ENCODE measurements at places on chromosomes 11 and 22. TPM values are rescaled to one million over a fixed set of nuclear protein-coding genes. Genes with fewer than 3 reads are reported as not detected.

The MIOX gene
- 455 TPM for polyA plus RNA-seq

The CPSF7 gene
- polyA plus RNA-seq = 28.4 TPM

The HEPHL1 gene
- polyA plus RNA-seq = not detected

The UNC93B1 gene
- polyA plus RNA-seq = 21.3 TPM

The TMEM179B gene
- polyA plus RNA-seq = 105 TPM

DNA sequence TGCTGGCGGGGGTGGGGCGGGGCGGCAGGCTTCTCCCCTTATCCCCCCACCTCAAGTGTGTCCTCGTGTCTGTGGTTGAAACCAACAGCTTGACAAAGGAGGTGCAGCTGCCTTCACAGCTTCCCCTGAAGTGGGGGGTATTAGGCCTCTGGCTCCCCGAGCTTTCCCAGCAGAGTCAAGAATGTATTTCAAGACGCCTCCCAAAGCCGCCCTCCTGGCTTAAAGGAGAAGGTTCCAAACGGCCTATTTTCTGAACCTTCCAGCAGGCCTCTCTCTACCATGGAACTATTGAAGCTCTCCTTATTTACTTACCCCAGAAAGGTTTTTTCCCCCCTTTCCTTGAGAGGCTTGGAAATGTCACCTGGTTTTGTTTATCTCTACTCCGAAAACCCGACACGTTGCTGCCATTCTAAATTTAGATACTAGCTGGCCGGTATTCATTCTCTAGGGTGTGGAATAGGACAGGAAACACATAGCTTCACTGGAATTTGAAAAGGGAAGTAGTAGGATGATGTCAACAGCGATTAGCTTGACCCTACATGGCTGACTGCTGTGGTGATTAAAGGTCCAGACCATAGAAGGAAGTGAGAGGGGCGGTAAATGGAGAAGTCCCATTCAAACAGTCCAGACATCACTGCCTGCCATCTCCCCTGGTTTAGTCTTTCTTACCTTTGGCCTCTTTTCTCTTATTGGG is 671 bp upstream of the PICALM start:
- DNase-seq = no peak

- DNase-seq = no peak
Measured at GRCh38 chr11:118473537-118473936, 37.2 kb downstream of the KMT2A start.

DNA sequence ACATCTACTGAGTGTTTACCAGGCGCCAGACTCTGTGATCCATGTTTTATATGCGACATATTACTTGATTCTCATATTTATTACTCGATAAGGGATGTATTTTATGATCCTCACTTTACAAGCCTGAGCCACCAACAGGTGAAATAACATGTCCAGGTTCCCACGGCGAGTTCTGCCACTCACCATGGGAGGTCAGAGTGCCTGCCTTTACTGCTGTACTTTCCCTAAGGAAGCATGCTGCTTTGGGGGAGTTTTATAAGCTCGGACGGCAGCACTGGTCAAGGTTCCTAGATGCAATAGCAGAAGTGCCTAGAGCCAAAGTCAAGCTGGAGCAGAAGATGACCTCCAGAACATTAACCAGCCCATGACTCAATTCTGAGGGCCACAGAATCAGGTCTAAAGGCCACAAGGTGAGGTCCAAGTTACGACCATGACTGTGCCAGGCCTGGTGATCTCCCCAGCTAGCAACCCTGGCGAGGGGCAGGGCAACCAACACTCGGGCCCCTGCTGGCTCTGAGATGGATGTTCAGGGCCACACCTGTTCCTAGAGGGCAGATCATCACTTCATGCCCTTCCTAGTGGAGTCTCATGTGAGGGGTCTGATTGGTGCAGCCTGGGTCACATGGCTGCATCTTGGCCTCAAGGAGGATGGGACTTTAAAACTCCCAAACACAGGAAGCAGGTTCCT is 14.2 kb downstream of the IFT27 start:
- no peak for DNase-seq

- DNase-seq = no peak
Measured at GRCh38 chr22:36204001-36204631, 2.5 kb upstream of the APOL4 start.

GRCh38 chr11:78149646-78150045 is 10.2 kb upstream of the ALG8 start:
- no peak for DNase-seq

DNA sequence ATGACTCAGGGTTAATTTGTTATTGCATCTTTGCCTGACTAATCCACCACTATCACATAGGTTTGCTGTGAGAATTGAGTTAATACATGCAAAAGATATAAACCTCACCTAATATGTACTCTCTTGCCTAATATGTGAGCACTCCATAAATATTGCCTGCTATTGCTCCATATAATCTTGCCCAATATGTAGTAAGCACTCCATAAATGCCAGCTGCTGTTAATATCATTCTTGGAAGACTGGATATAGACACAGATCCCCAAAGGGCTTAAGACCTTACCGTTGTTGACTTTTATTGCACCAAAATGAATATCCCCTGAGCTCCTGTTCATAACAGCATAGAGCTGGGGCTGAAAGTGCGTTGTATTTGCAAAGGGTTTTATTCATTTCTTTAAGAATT is 27.0 kb upstream of the LRRC55 start:
- no peak for DNase-seq

- no peak for DNase-seq
Measured at GRCh38 chr22:43818981-43819380, 6.9 kb upstream of the EFCAB6 start.

GRCh38 chr11:108922241-108922640 is 257.4 kb downstream of the DDX10 start:
- DNase-seq = no peak

DNA sequence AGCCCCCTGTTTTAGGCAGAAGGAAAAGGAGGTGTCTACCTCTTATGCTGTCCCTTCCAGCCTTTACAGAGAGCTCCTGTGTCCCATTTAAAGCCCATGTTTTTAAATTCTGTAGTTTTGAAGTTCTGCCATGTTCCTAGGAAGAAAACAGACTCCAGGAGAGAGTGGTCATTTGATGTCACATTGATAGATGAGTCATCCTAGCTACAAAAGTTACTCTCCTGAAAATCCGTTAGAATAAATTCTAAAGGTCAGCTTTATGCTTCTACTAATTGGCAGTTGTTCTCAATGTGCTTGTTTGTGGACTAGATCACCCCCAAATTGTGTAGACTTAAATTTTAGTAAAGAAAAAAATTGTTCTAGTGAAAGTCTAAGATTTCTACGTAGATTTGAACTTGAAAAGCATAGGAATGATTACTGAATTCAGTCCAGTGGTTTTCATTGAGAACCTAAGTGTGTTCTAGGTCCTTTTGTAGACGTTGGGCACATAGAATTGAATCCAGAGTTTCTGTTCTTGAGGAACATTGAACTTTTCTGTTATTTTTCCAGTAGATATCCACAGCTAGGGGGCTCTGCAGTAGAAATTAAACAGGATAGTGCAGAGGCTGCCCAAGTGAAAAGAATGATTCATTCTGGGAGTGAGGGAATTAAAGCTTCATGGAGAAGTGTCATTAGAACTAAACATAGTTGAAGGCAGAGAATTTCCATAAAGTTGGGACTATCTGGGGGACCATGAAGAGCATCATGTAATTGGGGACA is 140.6 kb upstream of the RASSF10 start:
- no peak for DNase-seq

DNA sequence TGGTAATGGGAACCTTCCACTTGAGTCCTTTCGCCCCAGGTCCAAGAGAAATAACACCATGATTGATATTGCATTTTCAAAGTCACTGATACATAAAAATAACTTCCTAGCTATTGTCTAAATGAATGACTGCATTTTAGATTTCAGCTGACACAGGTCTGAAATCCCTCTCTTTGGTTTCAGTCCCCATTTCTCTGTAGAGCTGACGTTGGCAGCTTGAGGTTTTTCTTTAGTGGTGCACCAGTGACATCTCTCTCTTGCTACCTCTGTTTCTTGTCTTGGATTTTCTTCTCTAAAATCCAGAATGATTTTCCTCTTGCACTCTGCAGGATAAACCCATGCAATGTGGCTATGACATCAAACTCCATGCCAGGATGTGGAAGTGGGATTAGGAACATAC is 31.7 kb upstream of the SORL1 start:
- DNase-seq = no peak

GRCh38 chr11:118342503-118343161 is at the start of gene CD3D:
TSS of gene CD3D (minus strand) at chr11:118342705. CDS start at chr11:118342607, 98 bp downstream.
- DNase-seq = no peak

- no peak for DNase-seq
Measured at GRCh38 chr22:48135592-48135991, 1373.1 kb downstream of the TBC1D22A start.

DNA sequence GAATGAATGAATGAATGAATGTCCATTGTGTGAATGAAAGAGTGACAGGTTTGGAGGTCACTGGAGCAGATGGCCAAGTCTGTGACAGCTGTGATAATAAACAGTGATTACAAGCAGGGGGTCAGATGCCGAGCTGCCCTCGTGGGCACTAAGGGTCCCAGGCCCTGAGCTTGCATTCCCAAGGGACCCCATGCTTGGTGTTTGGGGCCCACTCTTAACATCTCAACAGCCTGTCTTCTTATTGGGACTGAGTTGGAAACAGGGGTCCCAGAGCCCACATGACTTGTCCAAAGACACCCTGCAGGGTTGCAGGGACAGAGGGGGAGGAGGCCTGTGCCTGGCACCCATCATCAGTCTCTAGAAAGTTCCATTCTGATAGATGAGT is 12.0 kb upstream of the ANO1 start:
- DNase-seq = no peak

DNA sequence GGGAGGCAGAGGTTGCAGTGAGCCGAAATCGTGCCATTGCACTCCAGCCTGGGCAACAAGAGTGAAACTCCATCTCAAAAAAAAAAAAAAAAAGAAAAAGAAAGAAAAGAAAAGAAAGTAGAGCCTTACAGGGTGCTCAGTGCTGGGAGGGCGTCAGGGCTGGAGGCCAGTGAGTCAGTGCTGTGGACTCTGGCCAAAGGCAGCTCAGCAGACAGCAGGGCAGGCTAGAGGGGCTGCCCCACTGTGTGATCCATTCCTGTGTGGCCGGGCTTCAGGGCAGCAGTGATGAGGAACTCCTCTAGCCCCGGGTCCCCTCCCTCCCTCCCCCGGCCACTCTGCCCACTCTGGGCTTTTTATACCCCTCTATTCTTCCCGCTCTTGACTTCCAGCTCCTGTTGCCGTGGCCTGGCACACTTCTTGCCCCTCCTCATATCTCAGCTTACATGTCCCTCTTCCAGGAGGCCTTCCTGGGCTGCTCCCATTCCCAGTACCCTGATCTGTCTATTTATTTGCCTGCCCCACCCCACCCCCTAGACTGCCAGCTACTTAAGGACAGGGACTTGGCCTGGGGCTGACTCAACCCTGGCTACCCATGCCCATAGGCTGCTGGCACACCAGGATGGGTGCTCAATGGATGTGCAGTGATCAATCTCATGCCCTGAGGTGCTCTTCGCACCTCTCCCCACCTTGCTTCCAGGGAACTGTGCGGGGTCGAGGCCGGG is 10.1 kb downstream of the SYT12 start:
- no peak for DNase-seq

DNA sequence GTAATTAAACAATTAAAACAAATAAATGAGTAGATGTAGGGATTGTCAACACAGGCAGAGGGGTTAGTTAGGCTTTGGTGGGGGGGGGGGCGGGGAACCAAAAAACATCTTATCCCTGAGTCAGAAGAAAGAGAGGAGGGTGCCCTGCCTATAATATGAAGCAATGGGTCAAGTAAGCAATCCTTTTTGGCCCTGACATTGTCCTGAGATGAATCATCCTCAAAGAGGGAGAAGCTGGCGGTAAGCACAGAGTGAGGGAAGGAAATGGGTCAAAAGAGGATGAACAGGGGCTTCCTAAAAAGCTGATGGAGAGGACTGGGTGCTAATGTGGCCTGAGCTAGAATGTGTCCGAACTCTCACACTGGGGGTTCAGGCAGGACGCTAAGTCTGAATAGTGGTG is 4.7 kb downstream of the OLFML1 start:
- DNase-seq = no peak

GRCh38 chr22:33605666-33606065 is 314.6 kb downstream of the LARGE1 start:
- peak; percentile 8 for DNase-seq

GRCh38 chr11:107898270-107898669 is 30.0 kb upstream of the RAB39A start:
- peak; percentile 21 for DNase-seq

- no peak for DNase-seq
Measured at GRCh38 chr11:110736171-110736553, 23.9 kb upstream of the ARHGAP20 start.

DNA sequence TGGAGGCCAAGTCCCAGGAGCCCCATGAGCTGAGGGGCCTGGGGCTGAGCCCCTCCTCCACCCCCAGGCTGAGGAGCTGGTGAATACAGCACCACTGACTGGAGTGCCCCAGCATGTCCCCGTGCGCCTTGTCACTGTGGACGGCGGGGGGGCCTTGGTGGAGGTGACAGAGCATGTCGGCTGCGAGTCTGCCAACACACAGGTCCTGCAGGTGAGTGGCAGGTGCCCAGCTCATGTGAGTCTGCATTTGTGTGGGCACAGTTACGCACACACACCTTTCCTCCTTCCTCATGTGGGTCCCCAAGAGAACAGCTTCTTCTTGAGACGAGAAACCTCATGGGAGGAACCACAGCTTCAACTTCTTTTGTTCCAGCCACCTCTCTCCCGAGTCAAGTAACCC is 7.7 kb downstream of the TMEM132A start:
- DNase-seq = no peak

DNA sequence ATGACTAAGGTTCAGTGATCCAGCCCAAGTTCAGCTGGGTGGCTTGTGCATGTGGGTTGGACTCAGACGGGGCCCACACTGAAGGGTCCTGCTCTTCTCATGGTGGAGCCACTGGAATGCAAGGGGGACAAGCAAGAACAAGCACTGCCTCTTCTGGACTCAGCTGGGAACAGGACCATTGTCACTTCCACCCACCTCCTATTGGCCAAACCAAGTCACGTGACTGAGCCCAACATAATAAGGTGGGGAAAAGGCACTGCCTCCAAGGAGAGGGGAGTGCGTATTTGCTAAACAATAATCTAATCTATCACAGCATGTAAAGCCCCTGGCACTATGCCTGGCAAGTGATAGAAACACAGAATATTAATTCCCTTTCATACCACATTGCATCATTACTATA is 87.1 kb downstream of the CHST1 start:
- DNase-seq = no peak

Data from kidney (tissue), 22 donors.